ENCODE measurements at places on chromosomes 7 and 10.

- no peak for DNase-seq
Measured at GRCh38 chr10:51675088-51675487, 24.3 kb downstream of the CSTF2T start.

- no peak for DNase-seq
Measured at GRCh38 chr10:48655411-48656240, 29.0 kb upstream of the WDFY4 start.

DNA sequence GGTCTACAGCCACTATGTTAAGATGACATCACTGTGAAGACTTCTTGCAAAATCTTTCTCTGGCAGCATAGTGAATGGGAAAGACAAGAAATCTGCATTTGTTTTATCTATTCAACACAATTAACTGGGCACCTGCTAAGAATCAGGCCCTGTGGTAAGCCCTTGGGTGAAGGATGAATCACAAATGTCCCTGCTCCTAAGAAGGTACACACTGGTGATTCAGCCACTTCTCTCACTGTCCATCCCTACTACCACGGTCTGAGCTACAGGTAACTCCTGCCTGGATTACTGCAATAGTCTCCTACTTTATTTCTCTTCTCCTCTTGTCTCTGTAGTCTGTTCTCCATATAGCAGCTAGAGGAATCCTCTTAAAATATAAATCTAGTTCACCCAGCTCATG lies 116.1 kb downstream of the HIBADH start:
- DNase-seq, result no peak

DNA sequence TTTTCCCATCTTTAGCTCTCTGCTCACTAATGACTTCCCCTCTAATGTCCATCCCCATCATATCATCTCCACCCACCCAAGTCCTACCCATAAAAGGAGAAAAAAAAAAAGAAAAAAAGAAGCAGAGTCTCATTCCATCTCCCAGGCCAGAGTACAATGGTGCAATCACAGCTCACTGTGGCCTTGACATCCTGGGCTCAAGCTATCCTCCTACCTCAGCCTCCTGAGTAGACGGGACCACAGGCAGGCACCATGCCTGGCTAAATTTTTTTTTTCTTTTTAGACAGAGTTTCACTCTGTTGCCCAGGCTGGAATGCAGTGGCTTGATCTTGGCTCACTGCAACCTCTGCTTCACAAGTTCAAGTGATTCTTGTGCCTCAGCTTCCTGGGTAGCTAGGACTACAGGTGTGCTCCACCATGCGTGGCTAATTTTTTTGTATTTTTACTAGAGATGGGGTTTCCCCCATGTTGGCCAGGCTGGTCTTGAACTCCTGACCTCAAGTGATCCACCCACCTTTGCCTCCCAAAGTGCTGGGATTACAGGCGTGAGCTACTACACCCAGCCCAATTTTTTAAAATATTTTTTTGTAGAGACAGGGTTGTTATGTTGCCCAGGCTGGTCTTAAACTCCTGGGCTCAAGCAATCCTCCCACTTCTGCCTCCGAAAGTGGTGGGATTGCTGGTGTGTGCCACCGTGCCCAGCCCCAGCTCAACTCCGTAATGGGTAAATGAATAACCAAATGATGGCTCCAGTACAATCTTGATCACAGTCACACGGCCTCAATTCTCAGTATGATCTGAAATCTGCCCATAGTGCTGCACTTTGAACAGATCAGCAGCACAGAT lies 24.6 kb upstream of the SGMS1 start:
- no peak for DNase-seq

DNA sequence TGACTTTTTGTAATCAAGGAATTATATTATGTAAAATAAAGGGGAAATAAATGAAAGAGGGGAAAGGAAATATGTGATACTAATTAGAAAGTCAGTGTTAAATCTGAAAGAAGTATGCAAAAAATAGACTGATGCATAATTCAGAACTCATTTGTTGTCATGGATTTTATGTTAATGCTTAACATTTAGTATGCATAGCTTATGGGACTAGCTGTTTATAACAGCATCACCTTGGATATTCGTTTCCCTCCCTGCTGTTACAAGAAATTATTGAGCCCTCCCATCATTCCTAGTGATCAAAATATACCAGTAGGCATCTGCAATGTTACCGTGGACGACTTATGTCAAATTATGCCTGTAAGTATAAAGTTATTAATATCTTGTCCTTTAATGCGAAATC lies 85.9 kb downstream of the HECTD2 start:
- DNase-seq, result no peak

- DNase-seq, result no peak
Measured at GRCh38 chr7:90894122-90894521, 298.0 kb downstream of the CDK14 start.

DNA sequence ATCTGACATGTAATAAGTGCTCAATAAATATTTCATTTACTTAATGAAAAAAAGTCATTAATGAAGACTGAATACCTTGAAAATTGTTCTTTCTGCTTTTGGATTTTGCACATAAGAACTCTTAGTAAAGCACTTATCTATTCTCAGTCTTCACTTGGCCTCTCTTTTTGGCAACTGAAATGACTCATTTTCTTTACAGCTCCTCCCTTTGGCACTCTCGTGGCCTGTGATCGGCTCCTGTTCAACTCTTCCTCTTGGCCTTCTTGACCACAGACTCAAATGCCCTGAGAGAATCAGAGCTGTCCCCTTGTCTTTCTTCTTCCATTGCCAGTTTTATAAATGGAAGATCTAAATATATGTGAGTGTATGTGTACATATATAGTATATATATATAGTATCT lies 54.2 kb downstream of the FOXP2 start:
- DNase-seq, result no peak

- no peak for DNase-seq
Measured at GRCh38 chr10:24449321-24449740, 240.4 kb downstream of the KIAA1217 start.

DNA sequence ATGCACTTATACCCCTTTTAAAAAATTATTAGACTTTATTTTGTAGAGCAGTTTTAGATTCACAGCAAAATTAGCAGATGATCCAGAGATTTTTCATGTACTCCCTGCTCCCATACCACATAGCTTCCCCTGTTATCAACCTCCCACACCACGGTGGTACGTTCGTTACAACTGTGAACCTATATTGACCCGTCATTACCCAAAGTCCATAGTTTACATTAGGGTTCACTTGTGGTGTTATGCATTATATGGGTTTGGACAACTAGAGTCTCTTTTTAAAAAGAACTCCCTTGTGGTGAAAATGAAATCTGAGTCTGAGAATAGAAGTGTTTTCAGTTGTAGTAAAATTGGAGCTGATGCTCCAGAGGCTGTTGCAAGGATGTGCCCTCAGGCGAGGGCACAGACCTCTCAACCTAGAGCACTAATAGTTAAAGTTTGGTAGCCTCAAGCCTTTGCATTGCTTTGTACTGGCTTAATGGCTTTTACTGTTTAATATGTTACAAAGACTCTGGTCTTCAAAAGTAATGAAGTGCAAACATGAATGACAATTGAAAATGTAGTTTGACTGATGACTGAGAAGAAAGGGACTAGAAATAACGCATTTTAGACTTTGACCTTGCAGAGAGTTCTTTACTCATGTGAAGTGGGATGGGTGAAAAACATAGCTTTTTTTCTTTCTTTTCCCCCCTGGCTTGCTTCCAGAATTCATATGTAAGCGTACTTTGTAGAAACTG lies 30.6 kb upstream of the CSTF2T start:
- DNase-seq, result no peak

- DNase-seq, result no peak
Measured at GRCh38 chr7:73681031-73681430, 2.2 kb downstream of the DNAJC30 start.

- no peak for DNase-seq
Measured at GRCh38 chr10:59325116-59325515, 37.2 kb downstream of the FAM13C start.

- DNase-seq, result no peak
Measured at GRCh38 chr7:40675741-40676140, 540.9 kb downstream of the SUGCT start.

- DNase-seq, result no peak
Measured at GRCh38 chr7:87506246-87507180, 31.0 kb upstream of the ABCB4 start.

GRCh38 chr10:93435621-93436397 lies 46.3 kb downstream of the MYOF start:
- DNase-seq, result no peak

DNA sequence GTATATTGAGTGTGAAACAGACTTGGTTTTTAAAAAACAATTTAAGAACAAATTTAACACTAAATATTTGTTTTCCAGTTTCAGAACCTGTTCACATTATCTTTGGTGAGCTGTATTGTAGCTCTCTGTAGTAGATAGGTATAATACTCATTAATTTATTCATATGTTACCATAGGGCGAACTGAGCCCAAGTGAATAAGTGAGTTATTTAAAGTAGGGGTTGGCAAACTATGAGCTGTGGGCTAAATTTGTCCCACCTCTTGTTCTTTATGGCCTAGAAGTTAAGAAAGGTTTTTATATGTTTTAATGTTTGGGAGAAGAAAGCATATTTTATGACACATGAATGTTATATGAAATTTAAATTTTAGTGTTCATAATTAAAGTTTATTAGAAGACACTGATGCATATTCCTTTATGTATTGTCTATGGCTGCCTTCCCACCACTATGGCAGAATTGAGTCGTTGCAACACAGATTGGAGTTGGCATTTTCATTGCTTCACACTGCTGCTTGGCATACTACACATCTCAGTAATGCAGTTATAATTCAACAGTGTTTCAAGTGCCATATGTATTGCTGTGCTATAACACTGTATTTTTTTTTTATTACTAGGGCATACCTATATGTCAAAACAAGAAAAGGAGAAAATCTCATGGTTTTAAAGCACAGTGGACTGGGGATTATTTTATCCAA lies 146.5 kb downstream of the ADK start:
- DNase-seq, result no peak

DNA sequence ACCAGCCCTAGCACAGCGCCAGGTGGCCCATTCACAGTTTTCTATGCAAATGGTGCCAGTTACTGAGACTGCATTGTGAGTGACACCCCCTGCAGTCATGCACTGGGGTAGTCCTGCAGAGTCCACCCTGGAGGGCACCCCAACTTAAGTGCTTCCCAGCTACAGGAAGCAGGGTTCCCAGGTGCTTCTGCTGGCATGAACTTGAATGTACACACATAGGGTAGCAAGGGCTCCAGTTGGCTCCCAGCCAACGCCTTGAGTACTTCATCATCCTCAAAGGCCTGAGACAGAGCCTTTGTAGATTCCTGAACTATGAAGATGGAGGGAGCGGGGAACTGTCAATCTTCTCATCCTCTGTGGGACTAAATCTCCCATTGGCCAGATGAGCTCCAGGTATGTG lies 11.5 kb upstream of the NPFFR1 start:
- DNase-seq, result no peak

DNA sequence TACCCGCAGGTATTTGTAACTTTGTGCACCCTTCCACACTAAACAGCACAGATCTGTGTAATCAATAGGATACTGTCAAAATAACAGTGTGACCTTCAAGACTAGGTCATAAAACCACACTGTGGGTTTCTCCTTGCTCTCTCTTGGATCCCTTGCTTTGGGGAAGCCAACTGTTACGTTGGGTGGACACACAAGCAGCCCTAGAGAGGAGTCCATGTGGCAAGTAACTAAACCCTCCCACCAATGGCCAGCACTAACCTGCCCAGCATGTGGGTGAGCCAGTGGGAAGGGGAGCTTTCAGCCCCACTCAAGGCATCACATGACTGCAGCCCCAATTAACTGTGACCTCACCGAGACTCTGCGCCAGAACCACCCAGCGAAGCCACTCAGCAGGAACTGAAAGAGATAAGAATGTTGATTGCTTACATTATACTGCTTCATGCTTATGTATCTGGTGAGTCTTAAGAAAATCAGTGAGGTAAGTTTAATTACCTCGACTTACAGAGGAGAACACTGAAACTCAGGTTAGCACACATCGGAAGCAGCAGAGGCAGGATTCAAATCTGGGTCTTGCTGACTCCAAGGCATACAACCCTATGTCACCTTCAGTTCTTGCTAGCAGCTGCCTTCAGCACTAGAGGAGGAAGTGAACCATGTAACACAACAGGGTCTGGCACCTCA lies 9.4 kb upstream of the ZC3HAV1 start:
- no peak for DNase-seq

DNA sequence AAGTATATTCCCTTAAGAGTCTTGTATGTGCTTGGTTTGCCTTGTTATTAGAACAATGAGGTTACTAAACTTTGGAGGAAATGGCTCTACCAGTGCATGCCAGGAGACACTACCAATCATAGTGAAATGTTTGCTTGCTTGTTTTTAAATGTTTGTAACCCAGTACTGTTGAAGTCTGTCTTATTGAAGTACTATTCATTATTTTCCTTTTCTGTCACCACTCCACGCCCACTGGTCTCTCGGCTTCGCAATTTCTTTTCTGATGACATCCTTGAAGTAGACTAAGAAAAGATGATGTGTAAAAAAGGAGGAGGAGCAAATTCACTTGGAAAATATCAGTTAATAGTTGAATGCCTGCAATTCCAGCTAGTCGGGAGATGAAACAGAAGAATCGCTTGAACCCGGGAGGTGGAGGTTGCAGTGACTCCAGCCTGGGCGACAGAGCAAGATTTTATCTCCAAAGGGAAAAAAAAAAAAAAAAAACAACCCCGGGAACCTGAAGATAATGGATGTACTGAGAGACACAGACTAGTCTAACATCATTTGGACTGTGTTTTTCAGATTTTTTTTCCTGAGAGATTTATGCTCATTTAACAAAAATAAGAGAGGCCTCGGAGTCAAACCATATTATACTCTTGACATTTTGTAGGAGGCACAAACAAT lies 959.4 kb downstream of the PCDH15 start:
- no peak for DNase-seq

- DNase-seq, result no peak
Measured at GRCh38 chr7:93171606-93172226, 23.5 kb upstream of the SAMD9L start.

DNA sequence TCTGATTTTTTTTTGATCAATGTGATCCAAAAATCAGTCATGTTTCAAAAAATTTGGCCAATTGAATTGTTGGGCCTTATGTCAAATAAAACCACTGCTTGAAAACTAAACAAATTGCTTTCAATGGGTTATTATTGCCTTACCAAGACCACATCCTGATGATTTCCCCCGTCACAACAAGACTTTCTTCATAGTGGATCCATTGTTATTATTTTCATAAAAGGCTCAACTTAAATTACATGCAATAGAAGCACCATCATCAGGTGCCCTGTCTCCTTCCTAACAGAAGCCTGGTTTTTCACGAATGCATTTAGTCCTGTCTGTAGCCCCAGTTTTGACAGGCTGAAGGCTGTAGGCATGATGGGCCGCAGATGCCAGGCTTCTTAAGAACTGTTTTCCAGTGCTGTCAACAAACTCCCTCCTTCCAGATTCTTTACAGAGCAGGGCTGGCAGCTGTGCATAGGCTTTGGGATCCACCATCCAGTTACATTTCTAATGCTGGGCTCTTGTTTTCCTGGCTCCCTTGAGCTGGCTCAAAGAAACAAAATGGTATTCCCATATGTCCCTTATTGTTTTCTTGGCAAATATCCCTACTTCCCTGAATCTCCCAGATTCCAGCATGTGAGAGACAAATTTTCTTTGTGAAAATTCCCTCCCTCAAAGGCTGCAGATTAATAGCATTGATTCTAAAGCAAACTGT lies 302.0 kb downstream of the TWIST1 start:
- no peak for DNase-seq
